ENCODE measurements at places on chromosomes 3 and 15.

- DNase-seq, result no peak
These were observed 55.8 kb downstream of the TBC1D5 start for GRCh38 chr3:17686613-17687012.

- no peak for DNase-seq
These were observed 6.1 kb upstream of the HOMER2 start for GRCh38 chr15:82958638-82959037.

DNA sequence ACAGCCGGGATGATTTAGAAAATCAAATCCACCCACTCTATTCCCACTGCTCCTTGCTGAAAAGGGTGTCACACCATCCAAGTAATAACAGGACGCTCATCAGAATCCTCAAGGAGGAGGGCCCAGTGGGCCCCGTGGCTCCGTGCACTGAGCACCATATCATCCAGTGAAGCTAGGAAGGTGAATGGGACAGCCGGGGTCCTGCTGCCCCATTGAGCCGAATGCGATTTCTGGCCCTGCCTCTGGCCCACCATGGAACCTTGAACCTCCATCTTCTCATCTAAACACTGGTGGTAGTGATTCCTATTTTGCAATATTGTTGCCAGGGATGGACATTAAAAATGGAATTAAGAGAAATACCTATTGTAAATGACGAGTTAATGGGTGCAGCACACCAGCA lies 99.1 kb upstream of the SLC6A11 start:
- DNase-seq, result no peak

DNA sequence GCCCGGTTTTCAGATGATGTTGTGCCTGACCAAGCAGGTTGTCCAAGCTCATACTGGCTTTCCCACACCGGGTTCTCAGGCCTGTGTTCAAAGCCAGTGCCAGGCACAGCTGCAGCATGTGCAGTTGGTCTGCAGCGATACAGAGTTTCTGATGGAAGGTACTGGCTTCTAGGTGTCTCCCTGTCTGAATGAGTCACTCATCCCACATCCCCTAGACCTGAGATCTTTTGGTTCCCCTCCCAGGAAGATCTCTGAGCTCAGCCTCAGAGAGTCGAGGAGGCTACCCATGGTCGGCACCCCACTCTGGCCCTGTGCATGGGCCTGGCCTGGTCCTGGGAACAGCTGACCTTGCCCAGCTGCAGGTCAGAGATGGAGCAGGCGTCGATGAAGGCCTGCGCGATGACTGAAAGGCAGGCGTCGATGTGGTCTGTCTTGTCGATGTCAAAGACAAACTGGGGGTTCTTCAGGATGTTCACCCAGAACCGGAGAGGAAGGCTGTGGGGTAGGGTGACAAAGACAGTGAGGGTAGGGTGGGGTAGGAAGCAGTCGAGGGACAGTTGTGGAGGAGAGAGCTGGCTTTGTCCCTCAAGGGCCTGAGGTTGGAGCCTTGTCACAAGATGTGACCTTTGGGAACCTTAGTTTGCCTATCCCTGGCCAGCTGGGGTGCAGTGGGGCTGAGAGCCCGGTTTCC lies 15.3 kb downstream of the H1-8 start:
- DNase-seq, result no peak

DNA sequence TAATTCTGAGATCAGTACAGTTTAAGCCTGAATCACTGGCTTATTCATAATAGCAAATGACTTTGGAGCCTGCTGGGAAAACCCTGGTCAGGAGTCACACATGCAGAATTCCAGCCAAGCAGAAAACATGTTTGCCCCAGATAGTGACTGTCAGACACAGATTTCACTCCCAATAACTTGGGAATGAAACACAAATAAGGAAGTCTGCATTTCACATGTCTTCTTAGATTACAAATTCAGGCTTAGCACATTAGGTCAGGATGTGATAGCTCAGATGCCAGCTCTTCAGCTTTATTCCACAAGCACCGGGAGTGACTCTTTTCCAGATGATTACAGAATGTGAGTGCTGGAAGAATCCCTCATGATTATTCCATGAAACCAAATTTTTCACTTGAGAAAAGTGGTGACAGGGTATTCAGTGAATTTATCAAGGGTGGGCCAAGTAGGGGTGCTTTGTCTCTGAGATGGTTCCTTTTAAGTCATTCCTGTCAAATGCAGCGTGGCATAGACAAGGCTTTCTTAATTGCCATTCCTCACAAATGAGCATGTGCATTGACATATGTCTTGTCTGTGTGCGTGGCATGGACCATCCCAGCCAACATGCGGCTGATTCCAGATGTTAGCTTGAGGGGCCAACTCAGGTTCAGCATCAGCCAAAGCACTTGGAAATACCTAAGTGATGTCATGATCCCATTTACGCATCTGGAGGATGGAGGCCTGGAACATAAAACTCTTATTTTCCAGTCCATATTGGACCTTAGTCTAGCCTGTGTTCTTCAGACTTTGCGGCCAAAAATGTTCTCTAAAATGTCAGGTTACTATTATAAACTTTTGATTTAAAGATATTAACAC lies 191.0 kb downstream of the EPHB1 start:
- no peak for DNase-seq

GRCh38 chr3:160540551-160540950 lies 24.8 kb downstream of the KPNA4 start:
- no peak for DNase-seq

DNA sequence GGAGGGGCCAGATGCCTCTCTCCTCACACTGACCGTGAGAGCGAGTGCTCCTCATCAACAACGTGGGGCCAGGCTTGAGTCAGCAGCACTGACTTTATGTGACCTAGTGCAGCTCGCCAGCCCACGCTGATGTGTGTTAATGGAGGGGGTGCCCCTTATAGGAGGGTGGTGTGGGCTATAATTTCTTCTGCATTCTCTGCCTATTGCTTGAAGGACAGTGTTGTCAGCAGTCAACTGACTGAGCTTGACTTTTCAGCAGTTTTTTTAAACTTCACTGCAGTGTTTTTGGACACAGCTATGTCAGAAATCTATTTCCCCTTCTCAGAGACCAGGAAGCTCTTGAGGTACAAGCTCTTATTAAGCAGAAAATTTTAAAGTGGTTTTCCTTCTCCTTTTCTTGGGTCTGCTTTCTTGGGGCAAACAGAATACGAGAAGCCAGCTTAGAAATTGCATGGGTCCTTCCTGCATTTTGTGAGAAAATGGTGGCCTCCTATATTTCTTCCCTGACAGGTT lies 304.8 kb upstream of the CTDSPL start:
- no peak for DNase-seq

- no peak for DNase-seq
These were observed 53.4 kb upstream of the VILL start for GRCh38 chr3:37937156-37937555.

GRCh38 chr15:79310612-79310984 lies 314 bp upstream of the TMED3 start:
- no peak for DNase-seq

- no peak for DNase-seq
These were observed 3.1 kb downstream of the RBP2 start for GRCh38 chr3:139473155-139473771.

GRCh38 chr3:29301332-29302019 lies 20.6 kb downstream of the RBMS3 start:
- no peak for DNase-seq

GRCh38 chr3:55708242-55708641 lies 221.1 kb upstream of the WNT5A start:
- no peak for DNase-seq

GRCh38 chr15:85694091-85694490 lies 100.6 kb downstream of the KLHL25 start:
- DNase-seq, result no peak

DNA sequence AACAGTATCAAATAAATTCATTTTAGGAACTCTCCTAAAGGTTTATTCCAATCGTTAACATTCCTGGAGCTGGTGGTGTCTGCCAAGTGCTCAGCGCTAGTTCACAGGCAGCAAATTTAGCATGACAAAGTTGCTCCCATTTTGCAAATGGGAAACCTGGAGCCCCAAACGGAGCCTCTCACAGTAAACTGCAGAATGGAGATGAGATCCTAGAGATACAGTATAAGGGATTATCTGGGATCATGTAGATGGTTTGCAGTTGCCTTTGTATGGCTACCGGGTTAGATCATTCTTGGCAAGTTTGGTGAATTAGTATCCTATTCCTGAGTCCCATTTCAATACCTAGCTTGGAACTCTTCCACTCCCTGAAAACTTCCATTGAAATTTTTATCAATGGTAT lies 173.7 kb downstream of the CDIN1 start:
- no peak for DNase-seq

- no peak for DNase-seq
These were observed 179.3 kb upstream of the UBE2E1 start for GRCh38 chr3:23626442-23626841.

- DNase-seq, result no peak
These were observed 195.9 kb downstream of the KLHL25 start for GRCh38 chr15:85598718-85599398.

DNA sequence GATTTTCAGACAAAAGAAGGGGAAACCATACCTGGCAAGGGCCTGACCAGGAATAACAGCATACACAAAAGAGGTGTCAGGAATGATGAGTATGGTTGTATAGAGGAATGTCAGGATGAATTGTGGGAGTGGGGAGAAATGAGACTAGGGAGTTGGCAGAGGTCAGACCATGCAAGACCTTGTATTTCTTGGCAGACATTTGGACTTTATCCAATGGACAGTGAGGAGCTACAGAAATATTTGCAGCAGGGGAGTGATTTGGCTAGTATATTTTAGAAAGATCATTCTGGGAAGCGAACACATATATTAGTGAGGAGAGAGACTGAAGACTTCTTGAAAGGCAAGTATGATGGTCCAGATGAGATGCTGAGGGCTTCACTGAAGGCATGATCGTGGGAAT lies 25.4 kb upstream of the ALPK3 start:
- no peak for DNase-seq

GRCh38 chr15:67105065-67105951 lies 39.9 kb downstream of the SMAD3 start:
- DNase-seq, result no peak

GRCh38 chr3:76107935-76108570 lies 322.7 kb upstream of the ZNF717 start:
- DNase-seq, result no peak

Measured in NCI-H774 (cell line).